Small intestine (tissue), 16 donors: ENCODE measurements at places on chromosomes 2 and 18.
A peak's percentile ranks its signal among the peaks of the same experiment; 100 is the strongest.

DNA sequence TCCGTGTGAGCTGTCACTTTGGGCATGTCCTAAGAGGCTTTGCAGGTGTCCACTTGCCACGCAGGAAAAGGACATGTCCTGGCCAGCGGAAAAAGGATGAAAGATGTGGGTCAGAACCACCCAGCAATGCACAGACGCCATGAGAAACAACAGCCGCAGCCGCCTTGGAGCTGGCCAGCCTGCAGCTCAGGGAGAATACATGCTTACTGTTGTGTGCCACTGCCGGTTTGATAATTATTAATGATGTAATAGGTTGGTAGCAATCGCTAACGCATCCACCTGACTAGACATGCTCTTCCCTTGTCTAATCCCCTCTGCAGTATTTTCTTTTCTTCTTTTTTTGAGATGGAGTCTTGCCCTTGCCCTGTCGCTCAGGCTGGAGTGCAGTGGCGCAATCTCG lies 221.7 kb downstream of the HAUS1 start:
- DNase-seq = no peak

- DNase-seq = no peak
Measured at GRCh38 chr2:65880436-65880835, 448.0 kb upstream of the SPRED2 start.

- DNase-seq = no peak
Measured at GRCh38 chr2:67500541-67500940, 103.4 kb downstream of the ETAA1 start.

DNA sequence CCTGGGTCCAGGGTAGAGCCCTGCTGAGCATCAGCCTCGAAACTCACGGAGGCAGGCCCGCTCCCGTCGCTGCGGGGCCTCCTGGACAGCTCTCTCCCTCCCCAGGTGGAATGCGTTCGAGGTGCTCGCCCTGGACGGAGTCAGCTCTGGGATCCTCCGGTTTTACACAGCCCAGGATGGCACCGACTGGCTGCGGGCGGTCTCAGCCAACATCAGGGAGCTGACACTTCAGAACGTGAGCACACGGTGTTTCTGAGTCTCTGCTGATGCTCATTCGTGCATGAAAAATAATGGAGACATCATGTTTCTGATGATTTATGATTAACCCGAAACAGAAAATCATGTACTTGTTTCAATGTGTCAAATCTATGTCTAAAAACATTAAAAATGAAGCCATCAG lies 175.5 kb upstream of the TPO start:
- DNase-seq = no peak

- no peak for DNase-seq
Measured at GRCh38 chr2:30366199-30366691, 80.8 kb upstream of the LCLAT1 start.

DNA sequence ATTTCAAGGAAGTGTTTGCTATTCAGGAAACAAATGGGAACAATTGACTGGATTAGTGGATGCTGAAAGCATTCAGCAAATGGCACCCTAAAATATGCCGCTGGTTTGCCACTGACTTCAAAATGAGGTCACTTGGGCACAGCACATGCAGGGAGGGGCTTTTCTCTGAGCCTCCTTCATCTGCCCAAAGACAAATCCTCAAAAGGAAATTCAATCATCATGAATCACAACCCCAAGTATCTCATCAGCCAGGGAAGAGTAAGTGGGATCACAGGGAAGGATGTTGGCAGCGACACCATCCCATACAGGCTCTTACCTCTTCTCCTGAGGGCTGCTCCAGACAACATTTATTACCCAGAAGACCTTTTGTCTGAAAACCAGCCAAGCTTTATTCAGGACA lies 14.4 kb upstream of the SP140L start:
- no peak for DNase-seq

DNA sequence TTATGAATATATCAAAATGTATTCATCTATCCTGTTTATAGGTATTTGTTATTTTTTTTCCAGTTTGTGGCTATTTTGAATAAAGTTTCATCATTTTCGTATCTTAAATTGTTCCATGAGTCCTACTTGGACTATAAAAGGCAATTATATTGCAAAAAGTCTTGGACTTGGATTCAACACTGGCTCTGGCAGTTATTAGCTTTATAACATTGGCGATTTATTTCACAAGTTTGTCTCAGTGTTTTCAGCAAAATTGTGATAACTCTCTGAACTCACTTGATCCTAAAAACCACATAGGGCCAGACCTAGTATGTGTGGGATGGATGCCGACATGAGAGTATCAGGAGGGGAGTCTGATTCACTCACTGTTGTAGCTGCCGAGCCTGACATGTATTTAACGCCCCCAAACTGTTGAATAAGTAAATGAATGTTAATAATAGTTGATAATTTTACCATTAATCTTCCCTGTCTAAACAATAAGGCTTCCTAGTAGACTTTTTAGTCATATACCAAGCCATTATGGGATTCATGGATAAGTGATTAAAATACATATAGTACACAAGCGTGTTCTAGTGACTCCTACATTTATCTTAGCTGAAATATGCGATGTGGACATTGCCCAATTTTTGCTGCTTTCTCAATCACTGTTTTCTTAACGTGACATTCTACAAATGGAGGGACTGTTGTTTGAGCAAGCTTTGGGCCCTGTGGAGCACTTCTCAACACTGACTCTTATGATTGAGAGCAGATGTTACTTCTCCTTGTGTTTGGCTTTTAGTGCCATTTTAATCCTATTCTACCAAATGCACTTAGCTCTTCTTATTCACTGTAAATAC lies 907.6 kb downstream of the EPHA4 start:
- DNase-seq = no peak

- no peak for DNase-seq
Measured at GRCh38 chr2:130251873-130252620, 53.8 kb upstream of the TUBA3E start.

DNA sequence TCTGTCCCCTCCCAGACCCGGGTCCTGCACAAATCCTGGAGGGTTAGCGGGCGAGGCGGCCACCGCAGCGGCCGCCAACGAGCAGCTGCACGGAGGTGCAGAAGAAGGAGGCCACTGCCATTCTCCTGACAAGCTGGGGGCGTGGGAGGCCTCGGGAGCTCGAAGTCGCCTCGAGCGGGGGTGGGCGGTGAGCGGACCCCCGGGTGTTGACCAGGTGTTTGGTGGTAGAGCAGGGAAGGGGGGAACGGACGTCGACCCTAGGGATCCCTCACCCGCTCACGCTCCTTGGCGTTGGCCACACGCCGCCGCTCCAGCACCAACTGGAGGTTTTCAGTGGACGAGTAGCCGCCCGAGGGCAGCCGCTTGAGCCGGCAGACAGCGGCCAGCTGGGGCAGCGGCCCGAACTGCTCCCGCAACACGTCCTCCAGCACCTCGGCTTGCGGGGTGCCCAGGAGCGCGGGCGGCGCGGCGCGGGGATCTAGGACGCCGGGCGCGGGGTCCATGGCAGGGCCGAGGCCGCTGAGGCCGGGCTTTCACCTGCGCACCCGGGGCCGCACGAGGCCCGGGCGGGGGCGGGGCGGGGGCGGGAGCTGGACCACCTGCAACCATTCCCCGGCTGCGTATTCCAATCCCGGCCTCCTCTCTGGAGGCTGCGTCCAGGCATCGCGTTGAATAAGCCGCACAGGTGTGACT lies at the start of gene FIGLA:
Gene FIGLA (minus strand): TSS at position 508 of the 693 bp plus-strand sequence. CDS start 5 bp downstream, at position 503.
- DNase-seq = no peak

DNA sequence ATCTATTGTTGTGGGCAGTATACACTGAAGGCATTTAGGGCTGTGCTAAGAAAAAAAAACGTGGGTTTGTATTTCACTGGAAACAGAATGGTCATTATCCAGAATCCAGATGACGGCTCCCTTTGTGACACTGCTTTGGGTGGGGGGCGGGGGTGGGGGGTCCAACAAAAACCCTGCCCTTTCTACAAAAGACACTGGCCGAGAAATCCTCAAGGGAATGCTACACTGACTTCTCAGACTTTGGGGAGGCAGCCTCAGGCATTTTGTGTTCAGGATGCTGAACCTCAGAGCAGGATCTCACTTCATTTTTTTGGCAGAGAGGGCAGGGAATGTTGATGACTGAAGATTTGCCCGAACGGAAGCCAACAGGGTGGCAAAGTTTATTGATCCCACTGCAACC lies 417.1 kb downstream of the HRH4 start:
- DNase-seq = no peak

DNA sequence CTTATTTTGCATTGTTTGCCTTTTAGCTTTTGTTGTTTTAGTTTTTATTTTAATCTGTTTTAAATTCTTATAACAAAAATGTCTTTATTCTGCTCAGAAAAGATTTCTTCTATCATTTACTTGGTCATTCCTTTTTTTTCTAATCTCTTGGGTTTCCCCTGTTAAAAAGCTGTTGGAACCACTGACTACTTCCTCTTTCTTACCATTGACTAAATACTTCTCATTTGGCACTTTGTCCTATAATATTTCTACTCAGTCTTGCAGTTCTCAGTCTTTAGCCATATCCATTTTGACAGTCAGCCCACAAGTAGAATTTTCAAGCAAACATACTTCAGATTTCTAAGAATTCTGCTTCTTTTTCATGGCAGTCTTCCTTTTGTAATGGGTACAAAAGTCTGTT lies 567.2 kb downstream of the SATB2 start:
- DNase-seq = no peak

GRCh38 chr2:189614585-189614984 lies 34.0 kb upstream of the SLC40A1 start:
- DNase-seq = no peak

- no peak for DNase-seq
Measured at GRCh38 chr2:80392441-80392840, 87.9 kb upstream of the LRRTM1 start.

- DNase-seq = peak; percentile 23
Measured at GRCh38 chr2:50535971-50536759, 495.8 kb downstream of the NRXN1 start.

DNA sequence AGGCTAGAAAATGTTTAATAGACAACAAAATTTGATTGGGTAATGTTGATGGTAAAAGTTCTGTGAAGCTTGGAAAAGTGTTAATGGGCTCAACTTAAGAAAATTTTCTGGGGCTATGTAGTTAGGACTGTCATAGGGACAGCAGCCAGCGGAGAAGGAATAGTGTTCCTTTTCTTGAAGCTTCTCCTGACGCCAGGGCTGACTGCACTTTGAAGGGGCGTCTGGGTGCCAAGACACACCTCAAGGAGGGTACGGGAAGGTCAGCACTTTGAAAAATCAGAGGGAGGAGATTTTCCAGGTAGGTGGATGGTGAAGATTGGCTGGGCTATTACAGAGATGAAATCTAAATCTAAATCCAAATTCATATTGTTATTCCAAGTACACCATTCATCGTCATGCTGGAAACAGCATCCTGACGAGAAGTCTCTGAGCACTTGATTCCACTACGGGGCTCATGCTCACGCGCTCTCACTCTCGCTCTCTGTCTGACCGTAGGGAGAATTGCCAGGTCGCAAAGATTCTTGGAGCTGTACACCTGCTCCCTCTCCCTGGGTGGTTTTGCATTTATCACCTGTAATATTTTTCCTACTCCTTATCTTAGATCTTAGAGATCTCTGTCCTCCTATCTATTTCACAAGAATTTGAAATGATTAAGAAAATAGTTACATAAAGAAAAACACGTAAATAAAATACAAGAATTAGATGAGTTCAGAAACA lies 91.0 kb downstream of the ITGB1BP1 start:
- no peak for DNase-seq

DNA sequence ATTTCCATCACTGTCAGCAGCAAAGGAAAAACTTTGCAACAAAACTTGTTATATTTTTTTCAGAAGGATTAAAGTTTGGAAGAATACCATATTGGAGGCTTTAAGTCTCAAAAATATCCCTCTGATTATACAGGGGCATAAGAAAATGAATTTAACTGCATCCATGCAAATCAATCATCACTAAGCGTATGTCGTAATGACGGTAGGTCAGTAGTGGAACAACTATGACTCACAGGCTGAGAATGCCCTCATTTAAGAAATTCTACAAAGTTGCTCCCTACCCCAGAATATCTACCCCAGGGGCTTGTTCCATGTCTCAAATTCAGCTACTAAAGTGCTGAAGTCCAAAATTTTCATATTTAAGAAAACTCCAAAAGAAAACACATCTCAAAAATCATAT lies 12.5 kb upstream of the NAB1 start:
- no peak for DNase-seq

GRCh38 chr2:66888791-66889631 lies 454.1 kb downstream of the MEIS1 start:
- DNase-seq = peak; percentile 21

- no peak for DNase-seq
Measured at GRCh38 chr2:127185705-127186104, 34.4 kb downstream of the CYP27C1 start.

DNA sequence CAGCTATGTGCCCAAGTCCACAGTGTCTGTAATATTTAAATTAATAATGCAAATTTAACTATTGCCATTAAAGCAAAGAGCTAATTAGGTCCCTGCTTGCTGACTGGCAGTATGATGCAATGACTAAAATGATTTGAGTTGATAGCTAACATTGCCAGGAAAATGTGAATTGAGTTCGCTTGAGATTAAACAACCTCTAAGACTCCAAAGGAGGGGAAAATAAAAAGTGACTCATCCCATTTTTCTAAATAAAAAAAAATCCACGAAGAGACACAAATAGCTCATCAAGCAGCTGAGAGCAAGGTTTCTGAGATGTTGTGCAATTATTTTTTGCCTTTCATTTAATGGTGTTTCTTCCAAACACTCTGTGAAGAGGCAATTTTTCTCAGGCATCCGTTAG lies 413.0 kb downstream of the MTX2 start:
- DNase-seq = no peak

DNA sequence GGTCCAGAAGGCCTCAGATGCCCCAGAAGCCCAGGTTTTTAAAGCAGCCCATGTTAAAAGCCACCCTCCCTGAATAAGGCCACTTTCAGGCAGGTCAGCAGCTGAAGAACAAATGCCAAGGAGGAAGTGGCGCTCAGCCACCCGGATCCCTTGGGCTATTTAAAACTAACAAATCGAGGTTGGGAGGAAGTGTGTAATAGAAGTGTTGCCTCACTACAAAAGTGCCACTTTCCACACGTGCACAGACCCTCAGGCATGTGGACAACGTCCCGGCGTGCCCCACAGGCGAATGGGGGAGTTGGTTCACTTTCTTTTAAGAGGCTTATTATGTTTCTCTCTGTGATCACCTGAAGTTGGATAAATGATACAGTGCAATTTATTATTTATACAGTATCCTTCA lies 173.8 kb upstream of the SALL3 start:
- no peak for DNase-seq

DNA sequence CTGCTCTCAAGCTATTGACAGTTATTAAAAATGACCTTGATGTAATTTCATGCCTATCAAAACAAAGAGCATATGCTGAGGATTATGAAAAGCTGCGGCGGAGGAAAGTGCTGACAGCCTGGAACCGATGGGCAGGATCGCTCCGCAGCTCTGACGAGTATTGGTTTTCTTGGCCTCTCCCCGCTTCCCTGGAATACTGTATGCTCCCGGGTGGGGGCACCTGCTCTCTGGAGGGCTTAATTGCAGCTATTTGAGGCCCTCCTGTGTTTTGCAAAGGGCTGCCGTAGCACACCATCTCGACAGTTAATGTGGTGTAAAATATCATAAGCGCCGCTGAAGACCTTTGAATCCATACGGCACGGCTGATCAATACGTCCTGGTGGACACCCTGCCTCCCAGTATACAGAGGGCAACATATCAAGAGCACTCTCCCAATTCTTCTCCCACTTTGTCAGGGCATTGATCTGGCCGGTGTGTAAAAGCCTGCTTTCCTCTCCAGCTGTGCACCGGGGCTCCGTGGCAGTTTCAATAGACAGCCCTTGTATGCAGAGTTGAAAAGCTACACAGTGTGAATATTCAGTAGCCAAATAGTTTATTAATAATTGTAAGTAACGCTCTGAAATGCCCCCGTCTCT lies 662.4 kb downstream of the GALR1 start:
- no peak for DNase-seq

- no peak for DNase-seq
Measured at GRCh38 chr2:159106109-159106508, 137.7 kb downstream of the TANC1 start.
